Trophoblast cell (in vitro differentiated cells and primary cell): ENCODE measurements at places on chromosomes 3 and 15.

DNA sequence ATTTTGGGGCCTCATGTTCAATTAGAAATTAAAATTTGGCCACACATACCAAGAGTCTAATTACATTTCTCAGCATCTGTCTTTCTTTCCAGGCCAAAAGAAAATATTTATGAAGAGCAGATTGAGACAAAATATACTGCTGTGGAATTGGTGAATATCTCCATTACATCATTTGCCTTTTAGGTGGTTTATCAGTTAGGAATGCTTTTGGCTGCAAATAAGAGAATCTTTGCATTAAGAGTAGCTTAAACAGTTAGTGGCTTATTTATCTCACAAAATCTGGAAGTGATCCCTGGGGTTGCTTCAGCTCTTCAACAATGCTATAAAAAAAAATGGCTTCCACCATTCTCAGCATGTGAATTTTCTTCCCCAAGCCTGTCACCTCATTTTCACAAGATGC, 308.7 kb downstream of the MAGI1 start:
- H3K27ac ChIP-seq: no peak overlapping the region
- H3K4me3 ChIP-seq: no peak overlapping the region
- no peaks in the 10 kb centered on the region for H3K4me1 ChIP-seq
- no peaks in the 10 kb centered on the region for H3K36me3 ChIP-seq

DNA sequence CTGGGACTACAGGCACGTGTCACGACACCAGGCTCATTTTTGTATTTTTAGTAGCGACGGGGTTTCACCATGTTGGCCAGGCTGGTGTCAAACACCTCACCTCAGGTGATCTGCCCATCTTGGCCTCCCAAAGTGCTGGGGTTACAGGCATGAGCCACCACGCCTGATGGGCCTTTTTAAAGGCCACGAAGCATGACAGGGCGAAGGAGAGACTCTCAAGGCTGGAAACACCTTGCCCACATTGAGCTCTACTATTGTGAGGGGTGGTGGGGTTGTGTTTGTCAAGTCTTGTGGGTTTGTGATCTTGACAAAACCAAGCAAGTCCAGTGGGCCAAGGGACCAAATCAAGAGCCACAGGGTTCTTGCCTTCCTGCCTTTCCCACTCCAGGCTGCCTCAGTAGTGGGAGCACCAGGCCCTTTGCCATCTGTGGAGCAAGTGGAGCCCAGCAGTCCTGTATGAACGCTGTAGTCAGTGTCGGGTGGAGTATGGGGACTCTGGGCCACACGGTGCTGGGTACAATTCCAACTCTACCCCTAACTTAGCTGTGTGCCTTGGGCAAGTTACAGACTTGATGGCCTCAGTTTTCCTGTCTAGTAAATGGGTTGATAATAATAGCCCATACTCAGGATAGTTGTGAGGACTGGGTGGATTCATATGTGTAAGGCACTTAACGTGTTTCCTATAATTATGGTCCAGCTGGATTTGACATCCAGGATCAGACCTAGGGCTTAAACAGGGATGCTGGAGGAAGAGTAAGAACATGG, 33.3 kb downstream of the EDEM1 start:
- no peak overlapping the region for H3K4me3 ChIP-seq
- DNase-seq: no peak
- no peak overlapping the region for H3K27ac ChIP-seq
- H3K27me3 ChIP-seq: no peaks in the 10 kb centered on the region
- H3K4me1 ChIP-seq: no peaks in the 10 kb centered on the region

DNA sequence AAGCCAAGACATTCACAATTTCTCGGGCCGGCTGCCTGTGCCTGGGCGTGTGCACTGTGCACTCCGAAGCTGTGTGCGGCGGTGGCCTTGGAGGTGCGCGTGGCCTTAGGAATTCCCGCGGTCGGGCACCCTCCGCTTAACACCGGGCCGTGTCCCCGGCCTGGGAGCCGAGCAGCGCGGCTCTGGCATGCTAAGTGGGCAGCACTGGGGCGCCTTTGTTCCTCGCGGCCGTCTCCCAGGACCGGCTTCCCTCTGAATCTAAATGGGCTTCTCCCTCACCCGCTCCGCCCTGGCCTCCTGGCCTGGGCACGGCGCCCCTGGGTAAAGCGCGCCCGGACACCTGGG, 498 bp upstream of the ARNT2 start:
- H3K4me1 ChIP-seq: peaks cover 5% of the 10 kb centered on the region
- no peaks in the 10 kb centered on the region for H3K36me3 ChIP-seq
- DNase-seq: no peak

DNA sequence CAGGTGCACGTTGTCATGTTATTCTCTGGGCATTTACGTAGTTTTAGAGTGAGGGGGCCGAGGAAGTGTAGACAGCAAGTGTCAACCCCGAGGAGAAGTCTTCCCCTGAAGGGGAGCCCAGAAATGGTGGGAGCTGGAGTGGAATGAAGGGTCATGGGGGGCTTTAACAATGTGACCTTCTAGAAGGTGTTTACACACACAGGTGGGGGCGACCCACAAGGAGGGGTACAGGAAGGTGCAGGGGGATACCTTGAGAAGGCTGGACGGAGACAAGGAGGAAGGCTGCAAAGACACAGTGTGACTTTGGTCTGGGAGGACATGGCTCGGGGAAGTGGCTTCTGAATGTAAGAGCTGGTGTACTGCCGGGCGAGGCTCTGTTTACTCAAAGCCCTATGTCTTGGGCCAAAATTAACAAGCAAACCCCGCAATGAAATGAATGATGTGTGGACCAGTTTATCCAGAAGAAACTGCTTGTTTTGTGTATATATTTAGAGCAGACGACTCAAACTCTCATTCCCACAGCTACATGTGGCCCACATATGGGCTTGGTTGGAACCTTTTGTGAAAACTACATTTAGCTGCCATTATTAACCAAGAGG, 18.7 kb downstream of the TRPM1 start:
- peaks cover 9% of the 10 kb centered on the region for H3K4me1 ChIP-seq
- DNase-seq: no peak
- H3K36me3 ChIP-seq: no peaks in the 10 kb centered on the region
- no peak overlapping the region for H3K4me3 ChIP-seq
- no peaks in the 10 kb centered on the region for H3K27me3 ChIP-seq
- no peak overlapping the region for H3K27ac ChIP-seq

DNA sequence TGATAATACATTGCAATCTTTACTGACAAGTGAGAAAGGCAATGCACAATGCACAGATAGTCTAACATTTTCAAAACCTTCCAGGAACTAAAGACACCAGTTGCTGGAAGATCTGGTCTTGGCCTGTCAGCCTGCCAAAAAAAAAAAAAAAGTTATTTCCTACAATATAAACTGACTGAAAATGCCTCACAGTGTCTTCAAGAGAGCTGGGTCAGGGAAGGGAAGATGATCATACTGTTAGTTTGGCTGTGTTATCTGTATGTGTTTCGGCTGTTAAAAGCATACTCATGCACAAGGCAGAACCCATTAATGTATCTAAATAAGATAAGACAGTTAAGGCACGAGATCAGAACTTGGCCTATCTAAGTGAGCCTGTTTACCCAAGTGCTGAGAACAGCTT, 673.4 kb downstream of the MECOM start:
- no peaks in the 10 kb centered on the region for H3K27me3 ChIP-seq
- peaks cover 2% of the 10 kb centered on the region for H3K36me3 ChIP-seq
- no peaks in the 10 kb centered on the region for H3K4me1 ChIP-seq
- DNase-seq: no peak
- H3K4me3 ChIP-seq: no peak overlapping the region

DNA sequence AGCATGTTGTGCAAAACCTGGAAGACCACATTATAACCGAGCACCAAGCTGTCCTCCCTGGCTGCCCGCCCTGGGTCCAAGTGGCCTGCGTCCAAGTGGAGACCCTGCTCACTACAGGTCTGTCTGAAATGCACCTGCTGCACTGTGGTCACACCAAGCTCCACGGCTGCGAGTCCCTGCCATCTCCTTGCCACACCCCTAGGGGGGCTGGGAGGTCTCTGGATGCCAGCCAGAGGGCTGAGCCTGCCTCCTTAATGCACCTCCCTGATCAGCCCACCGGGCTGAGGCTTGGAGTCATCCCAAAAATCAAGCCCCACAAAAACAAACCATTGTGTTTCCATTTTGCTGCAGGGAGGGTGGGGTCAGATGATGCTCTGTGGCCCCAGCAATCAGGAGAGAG, 187.1 kb downstream of the MEGF11 start:
- H3K4me1 ChIP-seq: no peaks in the 10 kb centered on the region
- H3K4me3 ChIP-seq: no peak overlapping the region
- H3K27me3 ChIP-seq: no peaks in the 10 kb centered on the region
- no peaks in the 10 kb centered on the region for H3K36me3 ChIP-seq
- H3K27ac ChIP-seq: no peak overlapping the region

DNA sequence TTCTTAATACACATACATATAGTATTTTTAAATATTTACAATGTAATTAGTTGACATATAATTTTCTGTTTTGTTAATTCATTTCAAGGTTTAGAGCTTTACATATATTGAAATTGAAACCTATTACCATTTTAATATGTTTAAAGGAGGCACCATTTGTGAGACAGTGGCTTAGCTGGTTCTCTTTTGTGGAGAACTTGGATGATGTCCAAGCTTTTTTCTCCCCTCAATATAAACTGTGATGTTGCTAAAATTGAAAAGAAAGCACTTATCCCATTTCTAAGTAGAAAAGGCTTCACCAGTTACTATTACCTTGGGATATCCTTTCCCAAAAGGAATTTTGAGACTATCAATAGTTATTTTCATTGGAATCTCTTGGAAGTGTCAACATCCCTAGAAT, 707.2 kb downstream of the NTRK3 start:
- no peak overlapping the region for H3K27ac ChIP-seq
- H3K36me3 ChIP-seq: no peaks in the 10 kb centered on the region
- DNase-seq: no peak
- H3K4me1 ChIP-seq: no peaks in the 10 kb centered on the region
- H3K27me3 ChIP-seq: no peaks in the 10 kb centered on the region
- H3K4me3 ChIP-seq: no peak overlapping the region

- H3K27ac ChIP-seq: no peak overlapping the region
- H3K27me3 ChIP-seq: no peaks in the 10 kb centered on the region
- DNase-seq: no peak
- no peaks in the 10 kb centered on the region for H3K36me3 ChIP-seq
- H3K4me3 ChIP-seq: no peak overlapping the region
Measured at GRCh38 chr3:38575279-38575843, 74.1 kb downstream of the SCN5A start.

DNA sequence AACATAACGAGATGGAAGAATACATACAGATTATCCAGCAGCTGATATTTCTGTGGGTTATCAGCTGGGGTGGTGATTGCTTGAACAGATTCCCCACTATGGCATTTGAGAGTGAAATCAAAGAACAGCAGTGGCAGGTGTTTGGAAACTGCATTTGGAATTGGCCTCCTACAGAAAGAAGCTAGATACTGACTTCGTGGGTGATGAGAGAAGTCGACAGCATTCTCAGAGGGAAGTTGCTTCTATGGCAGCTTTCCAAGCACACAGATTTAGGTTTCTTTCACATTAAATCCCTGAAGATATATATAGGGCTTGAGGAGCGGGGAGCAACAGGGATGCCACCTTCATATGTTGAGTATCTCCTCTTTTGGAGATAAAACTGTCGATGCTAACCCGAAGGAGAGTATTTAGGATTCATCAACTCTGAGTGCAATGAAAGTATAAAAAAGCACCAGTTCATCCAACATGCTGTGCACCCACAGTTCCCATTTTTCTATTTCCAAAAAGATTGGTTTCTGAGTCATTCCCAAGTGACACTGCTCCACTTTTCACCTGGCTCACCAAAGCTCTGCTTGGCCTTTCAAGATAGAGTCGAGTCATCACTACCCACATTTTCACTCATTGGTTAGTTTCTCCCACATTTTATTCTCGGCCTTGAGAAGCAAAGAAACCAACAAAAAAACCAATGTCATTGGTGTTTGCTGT, 579.8 kb upstream of the SUCLG2 start:
- no peak overlapping the region for H3K4me3 ChIP-seq
- H3K27me3 ChIP-seq: no peaks in the 10 kb centered on the region
- H3K4me1 ChIP-seq: no peaks in the 10 kb centered on the region
- H3K36me3 ChIP-seq: no peaks in the 10 kb centered on the region
- H3K27ac ChIP-seq: no peak overlapping the region

GRCh38 chr3:48398701-48399386, 26.8 kb downstream of the FBXW12 start:
- no peaks in the 10 kb centered on the region for H3K27me3 ChIP-seq
- H3K36me3 ChIP-seq: peaks cover 12% of the 10 kb centered on the region
- DNase-seq: no peak
- no peak overlapping the region for H3K27ac ChIP-seq
- no peak overlapping the region for H3K4me3 ChIP-seq

DNA sequence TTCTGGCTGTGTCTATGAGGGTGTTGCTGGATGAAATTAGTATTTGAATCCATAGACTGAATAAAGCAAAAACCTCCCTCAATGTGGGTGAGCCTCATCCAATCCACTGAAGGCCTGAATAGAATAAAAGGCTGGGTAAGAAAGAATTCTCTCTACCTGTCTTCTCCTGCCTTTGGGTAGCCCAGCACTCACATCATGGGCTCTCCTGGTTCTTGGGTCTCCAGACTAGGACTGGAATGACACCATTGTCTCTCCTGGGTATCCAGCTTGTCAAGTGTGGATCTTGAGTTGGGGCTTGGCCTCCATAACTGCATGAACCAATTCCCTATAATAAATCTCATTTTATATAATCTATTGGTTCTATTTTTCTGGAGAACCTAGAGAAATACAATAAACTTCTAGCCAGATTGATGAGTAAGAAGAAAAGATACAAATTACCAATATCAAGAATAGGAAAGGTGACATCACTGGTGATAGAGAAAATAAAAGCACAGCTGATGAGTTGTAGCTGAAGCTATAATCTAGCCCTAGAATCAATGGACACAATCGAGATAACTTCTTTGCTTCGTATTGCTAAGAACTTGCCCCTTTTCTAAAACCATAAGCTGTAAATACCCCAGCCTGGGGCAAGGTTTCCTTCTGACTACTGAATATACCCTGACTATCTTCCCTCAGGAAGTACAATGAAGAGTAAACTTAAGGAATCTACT, 106.4 kb downstream of the ANO10 start:
- H3K27ac ChIP-seq: no peak overlapping the region
- peaks cover 6% of the 10 kb centered on the region for H3K4me1 ChIP-seq
- H3K4me3 ChIP-seq: no peak overlapping the region
- DNase-seq: no peak

DNA sequence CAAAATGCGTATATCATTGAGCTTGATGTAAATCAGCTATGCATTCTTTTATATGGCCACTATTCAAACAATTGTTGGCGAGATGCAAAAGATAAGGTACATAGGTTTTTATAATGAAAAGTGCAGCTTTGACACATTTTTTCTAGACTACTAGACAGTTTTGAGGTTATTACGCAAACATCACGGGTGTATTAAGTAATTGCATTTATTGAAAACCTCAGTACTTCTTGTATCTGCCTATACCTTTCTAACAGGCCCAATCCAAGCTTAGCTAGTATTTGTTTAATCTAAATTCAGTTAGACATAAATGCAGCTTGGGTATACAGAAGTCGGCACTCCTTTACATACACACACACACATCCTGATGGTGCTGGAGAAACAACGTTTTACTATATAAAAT, 2.7 kb downstream of the SPESP1 start:
- DNase-seq: no peak
- no peaks in the 10 kb centered on the region for H3K36me3 ChIP-seq
- no peak overlapping the region for H3K27ac ChIP-seq
- H3K4me3 ChIP-seq: no peak overlapping the region
- no peaks in the 10 kb centered on the region for H3K27me3 ChIP-seq
